T-helper 1 cell (primary cell): ENCODE measurements at places on chromosomes 6 and 20.

DNA sequence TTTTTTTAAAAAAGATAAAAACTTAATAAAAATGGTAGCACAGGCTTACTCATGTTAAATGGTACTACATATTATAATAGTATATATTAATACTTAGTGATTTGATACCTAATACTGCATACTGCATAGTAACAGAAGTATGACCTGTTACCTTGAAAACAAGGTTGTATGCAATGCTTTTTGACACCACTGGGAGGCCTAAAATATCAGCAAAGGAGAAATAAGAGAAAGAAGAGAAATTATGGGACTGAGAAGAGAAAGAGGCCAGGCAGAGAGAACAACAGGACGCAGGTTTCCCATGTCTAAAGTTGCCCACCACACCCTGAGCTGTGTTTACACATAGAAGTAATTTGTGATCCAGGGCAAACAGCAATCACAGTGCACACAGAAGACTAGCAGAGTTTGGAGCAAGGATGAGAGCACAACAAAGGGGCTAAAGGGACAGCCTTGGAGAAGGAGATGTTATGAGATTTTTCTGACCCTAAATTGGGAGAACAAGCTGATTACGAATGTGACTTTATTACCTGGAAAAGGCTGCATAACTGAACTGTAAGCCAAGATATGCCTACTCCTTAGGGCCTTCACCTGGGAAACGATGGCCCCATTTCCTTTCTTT is 73.2 kb downstream of the ROS1 start:
- DNase-seq, result no peak

GRCh38 chr6:116387374-116387773 is 16.6 kb downstream of the DSE start:
- no peak for DNase-seq

DNA sequence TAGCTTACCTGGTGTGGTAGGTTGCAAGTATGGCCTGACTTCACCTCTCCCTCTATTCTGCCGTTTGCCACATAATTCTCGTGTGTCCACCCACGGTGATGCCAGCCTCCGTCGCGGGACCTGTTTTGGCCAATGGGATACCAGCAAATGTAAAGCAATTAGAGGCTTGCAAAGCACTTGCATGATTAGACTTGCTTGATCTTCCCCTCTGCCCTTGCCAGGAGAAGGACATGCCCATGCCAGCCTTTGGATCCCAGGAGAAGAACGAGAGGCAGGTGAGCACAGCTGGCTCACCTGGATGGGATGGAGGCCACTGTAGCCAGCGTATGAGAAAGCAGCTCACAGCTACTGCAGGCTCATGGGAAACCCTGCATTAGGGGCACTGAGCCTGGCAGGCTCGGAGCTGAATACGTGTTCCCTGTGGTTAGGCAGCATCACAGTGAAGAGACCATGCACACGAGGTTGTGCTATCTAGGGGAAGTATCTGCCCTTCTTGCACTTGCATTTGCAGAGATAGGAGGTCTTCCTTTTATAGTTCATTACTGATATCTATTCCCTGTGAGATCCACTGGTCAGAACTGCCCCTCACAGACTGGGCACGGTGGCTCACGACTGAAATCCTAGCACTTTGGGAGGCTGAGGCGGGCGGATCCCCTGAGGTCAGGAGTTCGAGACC is 62.4 kb downstream of the TMEM242 start:
- DNase-seq, result no peak

DNA sequence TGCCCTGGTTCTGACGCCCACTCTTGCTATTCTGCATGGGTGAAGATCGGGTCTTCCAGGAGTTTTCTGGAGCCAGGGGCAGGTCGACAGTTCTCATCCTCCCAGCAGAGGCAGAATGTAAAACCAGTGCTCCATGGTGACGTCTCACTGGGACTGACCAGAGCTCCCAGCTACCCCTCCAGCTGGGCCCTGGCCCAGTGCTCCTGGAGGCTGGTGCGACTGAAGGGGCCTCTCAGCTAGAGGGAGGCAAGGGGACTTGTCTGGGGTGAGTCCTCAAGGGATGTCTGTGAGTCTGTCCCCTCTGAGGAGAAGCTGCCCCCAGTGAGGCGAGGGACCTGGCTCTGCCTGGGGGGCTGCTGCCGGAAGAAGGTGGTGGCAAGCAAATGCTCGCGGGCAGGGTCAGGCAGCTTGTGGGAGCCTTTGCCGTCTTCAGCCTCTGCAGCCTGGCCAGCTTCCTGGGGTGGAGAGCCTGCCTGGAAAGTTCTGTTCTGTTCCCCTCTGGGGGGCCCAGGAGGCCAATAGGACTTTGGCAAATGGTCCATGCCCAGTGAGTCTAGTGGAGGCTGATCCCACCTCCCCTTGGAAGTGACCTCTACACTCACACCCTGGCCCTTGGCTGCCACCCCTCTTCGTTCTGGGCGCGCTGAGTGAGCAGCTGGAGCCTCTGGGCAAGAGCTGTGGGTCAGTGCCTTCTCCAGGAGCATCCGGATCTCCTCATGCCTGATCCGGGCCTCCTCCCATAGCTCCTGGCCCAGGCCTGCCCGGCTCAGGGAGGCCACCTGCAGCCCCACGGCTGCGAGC is 47.5 kb downstream of the KIAA1755 start:
- DNase-seq, result no peak
